Fibroblast of skin of back (primary cell): ENCODE measurements at places on chromosomes 7 and 10.

- no peak for DNase-seq
Observed at GRCh38 chr7:151508991-151509390, 10.7 kb downstream of the RHEB start.

DNA sequence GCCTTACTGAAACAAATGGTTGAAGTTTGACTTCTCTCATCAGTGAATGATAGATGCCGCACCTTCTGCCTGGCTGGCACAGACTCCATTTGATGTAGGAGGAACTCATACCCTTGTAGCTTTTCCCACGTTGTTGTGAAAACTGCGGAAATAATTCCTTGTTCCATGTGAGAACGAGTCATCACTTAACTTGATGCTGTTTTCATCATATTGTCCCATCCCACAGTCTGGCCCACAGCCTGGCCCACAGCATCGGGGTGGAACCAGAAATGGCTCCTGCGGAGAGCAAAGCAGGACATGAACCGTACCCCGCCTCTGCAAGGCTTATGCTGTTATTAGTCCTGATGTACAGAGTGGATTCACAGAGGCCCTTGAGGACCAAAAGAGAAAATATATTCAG is 587.0 kb downstream of the SDK1 start:
- no peak for DNase-seq

GRCh38 chr10:89548673-89549072 is 13.3 kb upstream of the SLC16A12 start:
- no peak for DNase-seq

DNA sequence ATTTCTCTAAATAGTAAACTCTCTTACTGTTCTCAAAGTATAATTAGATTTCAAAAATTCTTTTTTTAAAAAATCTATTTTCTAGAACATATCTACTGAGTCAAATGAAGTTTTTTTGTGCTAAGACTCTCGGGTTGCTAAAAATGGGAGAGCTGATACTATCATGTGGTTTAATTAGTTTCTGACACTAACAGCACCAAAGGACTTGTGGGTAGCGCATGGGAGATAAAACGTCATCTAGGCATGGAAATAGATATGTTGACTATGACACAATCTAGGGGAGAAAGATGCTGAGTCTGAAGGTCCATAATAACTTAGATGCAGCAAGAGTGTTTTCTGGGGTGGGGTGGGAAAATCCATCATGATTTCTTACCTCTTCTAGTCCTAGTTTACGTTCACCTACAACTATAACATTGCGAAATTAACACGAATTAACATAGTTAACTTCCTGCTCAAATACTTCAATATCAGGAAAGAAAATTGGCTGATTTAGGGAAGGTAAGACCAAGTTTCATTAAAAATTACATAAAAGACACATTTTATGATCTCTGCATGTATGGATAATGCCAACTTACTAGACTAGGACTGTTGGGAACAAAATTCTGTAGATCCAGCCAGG is 14.3 kb upstream of the ARMC3 start:
- no peak for DNase-seq
